HFF-Myc (cell line): ENCODE measurements at places on chromosomes 2 and 18.

- DNase-seq: no peak
Observed at GRCh38 chr18:52766002-52766545, 426.1 kb downstream of the DCC start.

GRCh38 chr18:7511106-7511505 lies 56.0 kb upstream of the PTPRM start:
- DNase-seq: no peak

DNA sequence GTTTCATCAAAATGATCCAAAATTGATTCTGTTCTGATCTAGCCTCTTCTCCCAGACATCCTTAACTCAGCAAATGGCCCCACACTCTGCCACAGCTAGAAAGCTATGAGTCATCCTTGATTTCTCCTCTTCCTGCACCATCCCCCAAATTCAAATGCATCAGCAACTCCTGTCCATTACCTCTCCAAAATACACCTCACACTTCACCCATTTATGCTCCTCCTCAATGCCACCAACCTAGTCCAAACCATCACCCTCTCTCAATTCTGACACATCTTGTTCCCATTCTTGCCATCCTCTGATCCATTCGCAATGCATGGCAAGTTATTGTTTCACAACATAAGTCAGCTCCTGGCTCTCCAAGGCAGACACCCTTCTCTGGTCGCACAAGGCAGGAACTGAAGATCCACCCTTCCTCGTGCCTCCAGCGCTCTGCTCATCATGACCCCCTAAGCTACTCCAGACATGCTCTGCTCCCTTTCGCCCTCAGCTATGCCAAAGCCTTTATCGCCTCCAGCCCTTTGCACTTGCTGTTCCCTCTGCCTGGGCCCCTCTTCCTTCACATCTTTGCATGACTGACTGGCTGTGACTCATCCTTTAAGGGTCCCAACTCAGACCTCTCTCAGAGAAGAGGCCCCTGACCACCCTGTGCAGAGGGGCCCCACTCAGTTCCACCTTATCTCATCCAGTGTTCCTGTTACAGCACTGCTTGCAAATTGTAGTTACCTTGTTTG lies 83.6 kb downstream of the MREG start:
- no peak for DNase-seq

DNA sequence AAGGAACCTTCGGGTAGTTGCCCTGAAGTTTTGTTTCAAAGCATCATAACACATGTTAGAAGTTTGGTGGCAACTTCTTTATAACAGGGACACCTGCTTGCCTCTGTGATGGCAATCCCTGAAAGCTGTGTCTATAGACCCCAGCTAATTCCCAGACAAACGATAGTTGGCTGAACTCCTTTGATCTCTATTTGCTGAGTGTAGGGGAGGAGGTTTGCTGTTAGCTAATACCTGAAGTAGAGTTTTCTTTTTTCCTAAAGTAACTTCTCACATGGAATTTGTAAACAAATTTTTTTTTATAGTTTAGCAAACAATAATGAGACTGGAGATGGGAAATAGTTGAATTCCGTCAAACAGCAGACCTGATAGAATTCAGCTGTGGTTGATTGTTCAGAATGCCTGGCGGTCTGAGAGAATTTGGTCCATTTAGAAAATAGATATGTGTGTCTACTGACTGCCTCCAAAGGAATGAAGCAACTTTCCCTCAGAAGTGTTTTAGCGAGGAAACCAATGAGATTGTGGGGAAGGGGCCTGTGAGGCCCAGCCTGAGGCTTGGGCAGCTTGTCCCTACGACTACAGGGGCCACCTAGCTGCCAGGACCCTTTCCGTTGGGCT lies 123.5 kb upstream of the EPAS1 start:
- DNase-seq: no peak

GRCh38 chr18:12309683-12310198 lies 1.7 kb downstream of the TUBB6 start:
- DNase-seq: no peak

GRCh38 chr2:151299920-151300539 lies 10.6 kb upstream of the NMI start:
- no peak for DNase-seq

DNA sequence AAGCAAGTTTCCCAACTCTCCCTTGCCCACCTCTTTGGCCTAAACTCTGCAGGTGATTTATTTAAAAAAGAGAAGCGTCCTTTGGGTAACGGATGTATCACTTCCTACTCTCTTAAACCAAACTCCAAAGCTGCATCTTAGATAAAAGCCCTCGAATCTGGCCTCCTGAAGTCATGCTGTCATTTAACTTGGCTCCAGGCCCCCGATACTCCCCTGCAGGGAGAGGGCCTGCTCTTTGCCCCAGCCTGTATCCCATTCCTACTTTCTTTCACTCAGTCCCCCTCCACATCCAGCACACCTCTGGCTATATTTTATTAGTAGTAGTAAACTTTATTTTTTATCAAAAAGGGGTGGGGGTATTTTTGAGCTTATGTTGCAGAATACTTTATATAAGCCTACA lies 19.0 kb downstream of the TEKT4 start:
- DNase-seq: no peak

GRCh38 chr18:26487437-26487836 lies 60.9 kb downstream of the KCTD1 start:
- DNase-seq: no peak

DNA sequence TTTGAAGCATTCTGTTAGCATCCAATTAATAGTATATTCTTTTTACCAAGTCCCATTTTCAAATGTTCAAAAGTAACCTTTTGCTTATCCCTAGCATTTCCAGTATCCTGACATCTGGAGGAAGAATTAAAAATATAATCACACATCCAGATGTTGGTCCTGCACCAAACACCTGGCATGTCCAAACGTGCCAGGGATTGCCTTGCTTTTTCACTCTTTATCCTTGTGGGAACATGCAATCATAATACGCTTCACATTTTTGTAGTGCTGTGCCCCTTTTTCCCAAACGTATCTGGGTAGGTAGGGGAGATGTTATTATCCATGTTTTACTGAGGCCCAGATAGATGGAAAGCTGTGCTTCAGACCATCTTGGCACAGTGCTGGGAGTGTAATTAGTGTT lies 133.0 kb downstream of the TPGS2 start:
- DNase-seq: no peak
